PC-9 (cell line): ENCODE measurements at places on chromosomes 2 and 18.

GRCh38 chr2:85905187-85905666 lies 16.4 kb upstream of the ST3GAL5 start:
- no peak for DNase-seq

DNA sequence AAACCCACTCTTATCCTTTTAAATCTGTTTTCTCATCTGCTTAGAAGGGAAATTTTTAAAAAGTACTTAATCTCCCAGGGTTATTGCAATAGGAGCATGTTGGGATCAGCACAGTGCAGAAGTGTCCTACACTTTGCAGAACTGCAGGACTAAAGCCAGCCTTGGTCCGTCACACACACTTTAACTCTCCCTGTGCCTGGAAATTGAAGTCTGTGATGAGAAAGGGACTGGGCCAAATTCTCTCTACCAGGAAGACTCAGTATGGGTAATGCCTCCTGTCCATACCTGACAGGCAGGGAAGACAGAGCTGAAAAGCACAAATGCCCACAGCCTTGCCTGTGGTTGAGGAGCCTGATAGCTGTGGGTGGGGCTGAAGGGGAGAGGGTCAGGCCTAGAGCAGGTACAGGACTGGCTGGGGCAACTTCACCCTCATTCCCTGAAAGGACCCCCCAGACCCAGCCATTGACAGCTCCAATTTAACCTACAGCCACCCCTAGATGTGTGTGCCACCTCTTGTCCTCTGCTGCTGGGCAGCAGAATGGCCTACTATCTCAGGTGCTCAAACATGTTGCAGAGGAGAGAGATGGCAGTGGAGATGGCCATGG lies 377.2 kb upstream of the KLHL29 start:
- peak; percentile 28 for DNase-seq

DNA sequence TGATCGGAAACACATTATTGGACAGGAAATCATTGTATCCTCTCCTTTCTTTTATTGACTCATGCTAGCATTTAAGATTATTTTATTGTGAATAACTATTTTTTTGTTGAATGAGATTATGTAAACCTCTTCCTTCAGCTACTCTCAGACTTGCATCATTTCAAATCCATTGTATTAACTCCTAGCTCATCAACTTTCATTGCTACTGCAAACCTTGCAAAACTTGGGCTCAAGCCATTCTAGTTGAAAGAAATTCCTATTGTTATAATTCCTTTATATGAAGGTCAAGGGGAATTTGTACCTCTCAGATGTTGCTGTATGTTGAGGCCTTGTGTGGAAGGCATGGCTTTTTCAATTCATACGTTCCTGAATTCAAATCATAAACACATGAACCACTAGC lies 1764.6 kb downstream of the SUCLG1 start:
- DNase-seq = no peak

- no peak for DNase-seq
These were observed 23.9 kb upstream of the CEP68 start for GRCh38 chr2:65032019-65032975.

DNA sequence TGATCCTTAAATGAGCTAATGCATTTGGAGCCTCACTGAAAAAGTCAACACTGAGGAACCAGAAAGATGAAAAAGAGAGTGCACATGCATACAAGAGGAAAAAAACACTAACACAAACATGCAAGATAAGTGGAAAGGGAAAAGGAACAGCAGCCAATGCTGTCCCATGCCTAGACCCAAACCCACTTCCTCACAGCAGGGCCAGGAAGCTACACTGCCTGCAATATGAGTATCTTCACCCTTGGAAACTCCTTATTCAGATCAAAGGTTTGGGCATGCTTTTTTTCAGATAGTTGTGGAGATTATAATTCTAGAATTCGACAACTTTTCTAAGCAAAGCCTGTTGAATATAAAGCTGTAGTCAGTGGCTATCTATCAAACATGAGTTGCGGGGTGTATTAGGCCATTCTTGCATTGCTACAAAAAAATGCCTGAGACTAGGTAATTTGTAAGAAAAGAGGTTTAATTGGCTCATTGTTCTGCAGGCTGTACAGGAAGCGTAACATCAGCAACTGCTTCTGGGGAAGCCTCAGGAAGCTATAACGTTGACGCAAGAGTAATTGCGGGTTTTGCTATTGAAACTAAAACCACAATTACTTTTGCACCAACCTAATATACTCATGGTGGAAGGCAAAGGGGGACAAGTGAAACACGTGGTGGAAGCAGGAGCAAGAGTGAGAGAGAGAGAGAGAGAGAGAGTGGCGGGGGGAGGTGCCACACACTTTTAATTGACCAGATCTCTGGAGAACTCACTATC lies 138.2 kb downstream of the MBD2 start:
- no peak for DNase-seq

DNA sequence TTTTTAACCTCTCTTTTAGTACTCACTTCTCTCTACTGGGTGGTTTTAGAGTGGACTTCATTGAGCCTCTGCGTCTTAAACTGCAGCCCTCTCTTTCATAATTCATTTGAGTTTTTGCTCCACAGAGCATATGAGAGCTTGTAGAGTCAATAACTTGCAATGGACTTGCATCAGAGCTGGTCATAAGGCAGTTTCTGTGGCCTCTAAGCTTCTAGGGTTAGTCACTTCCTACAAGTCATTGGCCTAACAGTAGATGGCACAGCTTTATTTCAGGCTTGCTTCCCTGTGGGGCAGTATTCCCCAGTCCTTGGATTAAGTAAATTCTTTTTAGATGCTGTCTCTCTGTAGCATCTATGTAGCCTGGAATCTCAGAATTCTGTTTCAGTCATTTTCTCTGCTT lies 1435.7 kb downstream of the LRP1B start:
- no peak for DNase-seq

- no peak for DNase-seq
These were observed 239.9 kb upstream of the FOSL2 start for GRCh38 chr2:28152585-28153280.

GRCh38 chr18:55840601-55841170 lies 252.7 kb upstream of the TCF4 start:
- no peak for DNase-seq

DNA sequence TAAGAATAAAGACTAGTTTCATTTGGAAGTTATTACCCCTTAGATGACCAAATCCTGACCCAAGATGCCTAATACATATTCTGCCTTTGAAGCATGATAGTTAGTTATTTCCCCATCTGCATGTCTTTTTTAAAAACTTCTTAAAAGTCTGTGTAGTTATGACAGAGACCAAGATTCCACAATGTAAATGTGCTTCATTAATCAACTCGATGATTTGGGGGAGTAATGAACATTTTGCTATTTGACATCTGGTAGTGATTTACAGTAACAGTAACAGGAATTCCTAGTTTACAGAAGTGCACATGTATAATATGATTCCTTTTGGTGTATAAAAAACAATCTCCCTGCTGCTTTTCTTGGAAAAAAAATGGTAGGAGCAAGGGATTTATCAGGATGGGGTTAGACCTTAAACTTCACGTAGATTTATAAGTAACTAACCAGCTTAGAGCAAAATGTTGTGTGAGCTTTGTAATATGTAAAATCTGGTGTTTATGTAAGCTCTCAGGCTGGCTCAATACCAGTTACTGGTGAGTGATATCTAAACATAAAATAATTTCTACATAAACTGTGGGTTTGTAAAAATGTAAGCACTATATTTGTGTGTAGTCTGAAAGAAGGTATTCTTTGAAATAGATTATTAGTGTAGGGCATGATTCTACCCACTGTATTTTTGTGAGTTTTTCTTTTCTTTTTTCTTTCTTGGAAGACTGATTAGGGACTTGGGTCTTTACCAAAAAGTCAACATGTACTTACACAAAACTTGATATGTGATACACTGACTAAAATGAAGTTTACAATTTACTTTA lies 641.6 kb downstream of the EPHA4 start:
- no peak for DNase-seq

DNA sequence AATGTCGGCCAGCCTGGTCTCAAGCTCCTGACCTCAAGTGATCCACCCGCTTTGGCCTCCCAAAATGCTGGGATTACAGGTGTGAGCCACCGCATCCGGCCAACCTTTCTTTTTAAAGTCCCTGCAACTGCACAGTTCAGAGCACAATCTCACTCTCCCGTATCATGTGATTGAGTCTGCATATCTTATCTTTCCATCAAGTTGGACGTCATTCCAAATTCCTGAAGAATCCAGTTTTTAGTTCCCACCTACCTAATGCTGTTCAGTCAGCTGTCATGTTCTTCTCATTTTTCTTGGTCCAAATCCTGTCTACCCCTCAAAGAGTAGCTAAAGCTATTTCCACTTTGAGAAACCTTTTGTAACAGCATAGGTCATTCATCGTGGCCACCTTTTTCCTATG lies 110.8 kb upstream of the FBXO11 start:
- DNase-seq = no peak

GRCh38 chr2:205531489-205532148 lies 150.7 kb upstream of the NRP2 start:
- DNase-seq = no peak

DNA sequence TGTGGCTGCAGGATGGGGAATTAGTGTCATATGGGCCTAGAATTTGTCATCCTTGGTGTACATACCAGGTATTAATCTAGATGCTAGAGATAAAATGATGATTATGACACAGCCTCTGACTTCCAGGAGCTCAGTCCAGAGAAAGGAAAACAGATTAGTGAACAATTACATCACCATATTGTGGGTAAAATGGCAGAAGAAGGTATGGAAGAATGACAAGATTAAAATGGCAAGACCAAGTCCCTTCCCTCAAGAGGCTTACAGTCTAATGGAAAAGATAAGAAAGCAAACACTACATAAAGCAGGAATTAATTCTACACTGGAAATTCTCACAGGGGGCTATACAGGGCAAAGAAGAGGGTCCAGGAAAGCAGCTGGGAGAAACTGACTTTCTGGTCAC lies 25.9 kb upstream of the TYMS start:
- no peak for DNase-seq

DNA sequence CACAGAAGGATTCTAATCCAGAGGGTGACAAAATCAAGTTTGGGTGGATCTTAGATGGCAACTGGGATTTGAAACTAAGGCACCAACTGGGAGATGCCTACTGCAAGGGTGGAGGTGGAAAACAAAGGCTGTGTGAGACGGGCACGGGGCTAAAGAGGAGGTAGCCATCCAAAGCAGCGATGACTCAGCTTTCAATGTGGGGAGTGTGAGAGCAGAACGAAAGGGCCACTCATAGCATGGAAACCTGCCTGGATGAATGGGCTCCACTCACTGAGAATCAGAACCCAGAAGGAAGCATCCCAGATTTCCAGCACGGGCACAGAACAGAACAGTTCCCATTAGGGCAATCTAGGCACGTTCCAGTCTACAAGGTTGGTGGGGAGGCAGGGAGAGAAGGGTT lies 159.5 kb downstream of the COL4A4 start:
- DNase-seq = no peak

DNA sequence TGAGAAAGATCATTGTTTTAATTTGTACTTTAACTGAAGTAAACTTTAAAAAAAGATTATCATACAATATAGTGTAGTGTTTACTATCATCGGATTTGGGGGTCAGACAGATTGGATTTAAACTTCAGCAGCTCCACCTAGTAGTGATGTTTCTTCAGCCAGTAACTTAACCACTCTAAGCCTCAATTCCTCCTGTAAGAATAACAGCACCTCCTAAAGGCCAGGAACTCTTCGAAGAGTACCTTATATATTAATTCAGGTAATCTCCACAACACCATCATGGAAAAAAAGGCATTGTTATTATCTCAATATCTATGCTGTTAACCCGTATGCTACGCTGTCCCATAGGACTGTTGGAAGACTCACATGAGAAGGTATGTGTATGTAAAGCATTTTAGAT lies 69.0 kb upstream of the DLGAP1 start:
- no peak for DNase-seq

- no peak for DNase-seq
These were observed 104.9 kb downstream of the VWA3B start for GRCh38 chr2:98191883-98192282.

GRCh38 chr2:241344925-241345651 lies 11.0 kb upstream of the FARP2 start:
- DNase-seq = no peak

GRCh38 chr18:63606526-63606925 lies 19.4 kb downstream of the SERPINB13 start:
- DNase-seq = no peak

DNA sequence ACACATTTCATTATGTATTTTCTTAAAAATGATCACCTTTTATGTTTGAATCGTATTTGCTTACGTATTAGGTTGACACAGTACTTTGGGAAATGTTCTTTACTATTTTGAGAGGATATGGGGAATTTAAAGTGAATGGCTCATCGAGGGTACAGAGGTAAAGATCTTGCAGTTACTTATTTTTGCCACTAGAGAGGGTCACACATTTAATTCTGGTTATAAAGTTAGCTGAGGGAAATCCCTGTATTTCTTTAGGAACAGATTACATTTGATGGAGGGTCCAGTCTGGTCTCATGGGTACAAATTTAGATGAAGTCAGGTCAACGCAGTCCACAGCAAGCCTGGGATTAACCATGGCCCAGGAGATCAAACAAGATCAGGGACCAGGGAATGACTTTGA lies 24.5 kb downstream of the DYNC2LI1 start:
- no peak for DNase-seq

DNA sequence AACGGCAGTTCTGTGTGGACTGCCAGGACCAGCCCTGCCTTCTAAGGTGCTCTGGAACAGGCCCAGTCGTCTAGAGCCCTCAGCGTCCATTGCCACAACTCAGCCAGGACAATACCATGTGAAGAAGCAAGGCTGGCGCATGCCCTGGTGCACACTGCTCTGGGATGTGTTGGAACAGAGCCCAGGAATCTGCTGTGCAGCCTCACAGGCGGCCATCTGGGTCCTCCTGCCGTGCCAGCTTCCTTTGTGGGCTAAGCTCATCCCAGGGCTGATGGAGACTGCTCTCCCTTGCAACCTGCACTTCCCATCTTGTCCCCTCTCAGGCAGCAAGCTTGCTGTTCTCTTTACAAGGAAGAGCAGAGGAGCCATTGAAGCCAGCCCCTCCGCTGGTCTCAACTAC lies 246.4 kb upstream of the PXDN start:
- DNase-seq = no peak
